ENCODE measurements at places on chromosomes 12 and 14.

- DNase-seq, result no peak
Measured at GRCh38 chr14:51684760-51685159, 33.0 kb downstream of the FRMD6 start.

- no peak for DNase-seq
Measured at GRCh38 chr14:68263563-68264259, 444.1 kb downstream of the RAD51B start.

DNA sequence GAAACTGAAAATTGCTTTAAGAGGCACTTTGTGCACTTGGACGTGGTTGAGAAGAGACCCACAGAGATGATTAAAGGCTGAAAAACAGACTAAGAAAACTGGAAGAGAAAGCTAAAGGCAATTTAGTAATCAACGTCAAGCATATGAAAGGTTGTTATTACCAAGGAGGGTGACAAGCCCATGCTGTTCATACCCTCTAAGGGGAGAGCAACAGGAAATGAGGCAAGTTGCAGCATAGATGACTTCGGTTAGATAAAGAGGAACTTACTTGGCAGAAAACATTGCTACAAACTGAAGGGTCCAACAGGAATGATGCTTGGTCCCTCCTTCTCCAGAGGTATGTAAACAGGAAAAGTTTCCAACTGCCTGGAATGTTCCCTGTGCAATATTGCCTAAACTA, 107.8 kb downstream of the DUSP6 start:
- DNase-seq, result no peak

DNA sequence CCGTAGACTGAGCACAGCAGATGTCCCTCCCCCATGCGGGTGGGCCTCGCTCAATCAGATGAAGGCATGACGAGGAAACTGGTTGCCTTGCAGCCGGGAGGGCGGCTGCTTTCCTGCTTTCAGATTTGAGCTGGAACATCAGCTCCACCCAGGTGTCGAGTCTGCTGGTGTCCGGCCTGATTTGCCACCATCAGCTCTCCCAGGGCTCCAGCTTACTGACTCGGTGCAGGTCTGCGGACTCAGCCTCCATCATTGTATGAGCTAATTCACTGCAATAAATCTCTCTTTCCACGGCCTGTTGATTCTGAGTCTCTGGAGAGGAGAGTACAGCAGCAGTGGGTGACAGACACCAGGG, 156.2 kb downstream of the KIF26A start:
- no peak for DNase-seq

DNA sequence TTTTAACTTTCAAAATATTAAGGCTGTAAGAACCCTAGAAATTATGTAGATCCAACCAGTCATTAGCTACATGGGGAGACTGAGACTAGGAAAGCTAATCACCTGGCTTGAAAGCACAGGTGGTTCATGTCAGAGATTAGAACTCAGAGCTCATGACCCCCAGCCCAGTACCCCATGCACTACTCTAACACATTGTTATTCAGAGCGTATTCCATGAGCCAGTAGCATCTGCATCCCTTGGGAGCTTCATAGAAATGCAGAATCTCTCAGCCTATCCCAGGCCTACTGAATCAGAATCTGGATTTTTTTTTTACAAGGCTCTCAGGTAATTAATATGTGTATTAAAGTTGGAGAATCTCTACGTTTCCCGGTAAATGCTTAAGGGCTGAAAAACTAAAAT, 161.7 kb downstream of the BTG1 start:
- DNase-seq, result no peak

DNA sequence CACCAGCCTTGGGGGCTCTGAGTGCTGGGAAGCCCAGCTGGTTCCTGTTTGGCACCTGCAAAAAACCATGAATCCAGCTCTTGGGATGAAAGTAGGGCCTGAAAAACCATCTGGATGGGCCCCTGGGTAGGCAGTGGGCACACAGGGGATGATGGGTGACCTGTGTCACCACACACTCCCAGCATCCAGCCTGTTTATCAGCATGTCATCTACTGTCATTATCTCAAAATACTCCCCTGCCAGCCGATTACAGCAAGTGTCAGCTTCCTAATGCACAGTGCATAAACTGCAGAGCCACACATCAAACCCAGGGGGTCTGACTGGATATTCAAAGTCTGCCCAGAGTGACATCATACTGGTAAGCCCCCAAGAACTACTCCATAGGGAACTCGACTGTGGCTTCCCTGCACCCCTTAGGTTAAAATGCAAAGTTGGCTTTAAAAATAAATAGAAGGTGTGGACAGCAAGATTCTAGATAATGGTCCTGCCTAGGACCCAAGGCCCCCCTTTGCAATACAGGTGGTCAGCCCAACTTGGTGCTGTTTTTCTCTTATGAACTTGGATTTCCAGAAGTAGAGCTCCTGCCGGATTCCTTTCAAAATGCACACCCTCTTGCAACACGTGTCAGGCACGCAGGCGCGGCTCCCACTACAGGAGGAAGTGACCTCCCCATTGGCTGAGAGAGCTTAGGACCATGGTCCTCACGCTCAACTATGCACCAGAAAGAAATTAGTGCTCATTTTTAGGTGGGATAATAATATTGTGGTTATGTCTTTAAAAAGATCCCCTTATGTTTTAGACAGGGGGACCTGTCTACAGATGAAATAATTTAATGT, 94.1 kb downstream of the GCH1 start:
- no peak for DNase-seq

DNA sequence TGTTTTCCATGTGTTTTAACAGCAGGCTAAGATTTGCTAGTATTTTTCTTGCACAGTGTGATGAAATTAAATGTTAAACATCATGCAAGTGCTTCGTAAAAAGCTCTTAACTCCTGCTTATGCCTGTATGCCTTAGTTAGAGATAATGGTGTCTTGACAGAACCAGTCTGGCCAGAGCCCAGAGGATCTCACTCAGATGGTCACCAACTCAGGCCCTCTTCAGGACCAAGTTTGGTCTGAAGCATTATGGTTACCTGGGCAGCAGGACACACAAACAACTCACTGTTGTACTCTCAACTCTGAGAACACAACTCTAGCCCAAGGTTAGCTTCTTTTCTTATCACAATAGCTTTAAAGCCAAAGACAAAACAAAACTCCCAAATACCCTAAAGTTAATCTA, 115.4 kb downstream of the KIF21A start:
- no peak for DNase-seq

GRCh38 chr14:56294128-56294527, 175.9 kb downstream of the PELI2 start:
- DNase-seq, result no peak

DNA sequence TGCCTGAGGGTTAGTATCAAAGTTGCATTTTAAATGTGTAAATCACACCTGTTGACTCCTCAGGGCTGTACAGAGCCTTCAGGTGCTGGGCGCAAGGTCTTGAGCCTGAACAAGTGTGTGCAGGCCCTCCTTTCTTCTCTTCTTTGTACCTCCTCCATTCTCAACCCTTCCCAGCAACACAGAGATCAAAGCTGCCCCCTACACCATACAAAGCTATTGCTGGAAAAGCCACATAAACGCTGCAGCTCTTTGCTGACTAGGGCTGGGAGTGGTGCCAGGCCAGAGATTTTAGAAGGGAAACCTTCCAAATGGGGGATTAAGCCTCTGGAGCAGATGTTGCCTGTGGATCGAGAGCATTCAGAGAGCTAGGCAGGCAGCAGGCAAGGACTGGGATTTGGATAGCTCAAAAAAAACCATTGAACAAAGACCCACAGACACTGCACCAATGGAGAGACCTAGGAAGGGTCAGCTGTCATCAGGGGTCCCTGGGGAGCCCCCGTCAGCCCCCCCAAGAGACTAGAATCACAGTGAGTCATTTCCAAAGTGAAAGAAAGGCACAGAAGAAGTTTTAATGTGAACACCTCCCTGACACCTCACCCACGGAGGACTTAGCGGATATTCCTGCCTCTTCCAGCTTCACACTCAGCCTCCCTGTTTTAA, 18.2 kb upstream of the SUSD6 start:
- no peak for DNase-seq

GRCh38 chr12:71599210-71599609, 64.4 kb downstream of the ZFC3H1 start:
- DNase-seq, result no peak

- no peak for DNase-seq
Measured at GRCh38 chr12:117875744-117876435, 92.9 kb downstream of the KSR2 start.

DNA sequence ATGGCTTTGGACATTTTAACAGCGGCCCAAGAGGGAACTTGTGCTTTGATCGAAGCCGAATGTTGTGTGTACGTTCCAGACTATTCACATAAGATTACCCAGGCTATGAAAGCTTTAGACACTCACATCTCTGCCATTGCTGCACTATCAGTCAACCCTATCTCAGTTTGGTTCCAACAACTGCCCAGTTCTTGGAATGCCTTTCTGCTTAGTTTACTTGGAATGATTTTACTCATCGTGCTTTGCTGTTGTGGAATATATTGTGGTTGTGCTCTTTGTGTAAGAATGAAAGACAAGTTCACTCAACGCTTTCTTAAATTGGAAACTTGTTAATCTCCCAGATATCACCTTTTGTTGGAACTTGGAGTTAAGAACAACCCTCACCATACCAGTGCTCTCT, 498.2 kb downstream of the GLT1D1 start:
- DNase-seq, result no peak

GRCh38 chr12:11397366-11397765, 2.0 kb upstream of the PRB2 start:
- DNase-seq, result no peak

- no peak for DNase-seq
Measured at GRCh38 chr14:24435192-24435810, 5.5 kb downstream of the KHNYN start.

DNA sequence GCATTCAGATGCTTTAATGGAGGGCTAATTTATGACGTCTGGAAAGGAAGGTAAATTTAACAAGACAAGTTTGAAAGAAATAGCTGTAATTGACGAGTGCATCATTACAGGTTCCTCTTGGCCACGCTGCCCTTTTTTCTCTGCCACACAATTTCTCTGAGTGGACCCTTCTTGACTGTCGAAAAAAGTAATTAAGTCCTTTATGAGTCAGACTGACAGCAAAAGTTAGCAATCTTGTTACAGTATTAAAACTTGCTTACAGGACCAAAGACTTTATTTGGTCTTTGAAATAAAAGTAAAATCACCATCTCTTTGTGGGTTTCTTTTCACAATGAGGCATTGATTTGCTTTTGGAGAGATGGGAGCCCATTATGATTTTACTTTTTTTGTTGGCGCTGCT, 42.6 kb downstream of the SAMD4A start:
- DNase-seq, result no peak

GRCh38 chr14:77318006-77318553, 2.6 kb downstream of the POMT2 start:
- DNase-seq, result no peak

DNA sequence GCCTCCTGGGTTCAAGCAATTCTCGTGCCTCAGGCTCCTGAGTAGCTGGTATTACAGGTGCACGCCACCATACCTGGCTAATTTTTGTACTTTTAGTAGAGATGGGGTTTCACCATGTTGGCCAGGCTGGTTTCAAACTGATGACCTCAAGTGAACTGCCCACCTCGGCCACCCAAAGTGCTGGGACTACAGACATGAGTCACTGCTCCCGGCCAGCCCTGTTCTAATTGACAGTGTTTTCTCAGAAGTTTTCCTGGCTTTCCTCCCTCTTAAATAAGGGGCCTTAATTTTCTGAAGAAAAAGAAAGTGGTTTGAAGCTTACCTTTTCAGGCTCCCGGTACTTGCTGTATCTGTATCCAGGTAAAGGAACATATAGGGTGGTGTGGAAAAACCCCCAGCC, 1.7 kb downstream of the HAL start:
- no peak for DNase-seq

DNA sequence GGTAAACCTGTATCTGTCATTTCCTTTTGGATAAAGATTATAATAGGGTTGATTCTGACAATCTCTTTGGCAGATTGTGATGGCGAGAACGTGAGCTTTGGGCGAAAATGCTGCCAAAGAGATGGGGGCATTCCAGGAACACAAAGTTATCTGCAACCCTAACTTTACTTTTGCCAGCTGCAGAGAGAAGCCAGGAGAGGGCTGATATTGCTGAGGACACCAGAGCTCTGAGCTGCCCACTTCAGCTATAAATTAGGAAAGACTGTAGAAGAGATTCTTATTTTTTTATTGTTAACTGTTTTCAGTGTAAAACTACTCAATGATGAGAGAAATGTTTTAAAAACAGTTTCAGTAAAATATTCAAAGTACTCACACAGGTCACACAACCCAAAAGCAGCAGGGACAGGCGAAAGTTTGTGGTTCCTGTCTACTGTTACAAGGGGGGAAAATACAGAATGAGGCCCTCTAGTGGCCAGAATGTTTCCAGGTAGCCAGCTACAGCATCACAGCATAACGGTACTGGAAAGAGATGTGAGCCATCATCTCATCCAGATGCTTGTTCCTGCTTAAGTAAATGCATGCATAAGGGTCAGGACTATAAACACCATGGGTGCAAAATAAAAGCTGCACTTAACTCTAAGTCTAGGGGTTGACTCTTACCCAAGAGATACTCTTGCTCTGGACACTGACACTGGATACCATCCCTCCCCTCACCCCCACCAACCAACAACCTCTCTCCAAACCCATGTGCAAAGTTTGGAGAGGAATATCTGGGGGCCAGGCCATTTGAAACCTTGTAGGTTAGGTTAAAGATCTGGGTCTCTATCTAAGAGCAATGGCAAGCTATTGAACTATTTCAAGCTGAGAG, 498.4 kb downstream of the RMST start:
- no peak for DNase-seq

DNA sequence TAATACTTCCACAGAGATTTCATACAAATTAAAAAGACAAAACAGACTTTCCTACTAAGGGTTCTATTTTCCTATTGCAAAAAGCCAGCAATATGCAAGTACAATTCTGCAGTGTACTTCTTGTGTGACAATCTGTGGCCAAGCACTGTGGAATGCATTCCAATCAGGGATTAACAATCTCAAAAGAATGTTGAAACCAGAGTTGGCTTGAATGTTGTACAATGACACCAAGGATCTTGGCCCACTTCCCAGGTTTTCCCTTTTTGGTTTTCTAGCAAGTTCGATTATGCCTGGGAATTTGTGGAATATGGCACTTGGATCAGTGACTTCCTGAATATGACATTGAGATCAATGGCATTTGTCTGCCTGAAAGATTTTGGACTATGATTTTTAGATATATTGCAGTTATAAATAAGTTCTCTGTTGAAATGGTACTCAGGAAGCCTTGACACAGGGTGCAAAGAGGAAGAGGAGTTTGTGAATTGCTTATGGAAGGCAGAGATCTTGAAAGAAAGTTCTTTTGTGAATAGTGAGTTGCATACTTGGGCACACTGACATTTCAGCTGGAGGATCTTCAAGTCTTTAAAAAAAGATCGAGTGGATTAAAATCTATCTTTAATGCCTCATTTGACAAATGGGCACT, 81.4 kb upstream of the FERMT2 start:
- DNase-seq, result no peak

- DNase-seq, result no peak
Measured at GRCh38 chr12:45944771-45945170, 45.6 kb downstream of the SCAF11 start.

DNA sequence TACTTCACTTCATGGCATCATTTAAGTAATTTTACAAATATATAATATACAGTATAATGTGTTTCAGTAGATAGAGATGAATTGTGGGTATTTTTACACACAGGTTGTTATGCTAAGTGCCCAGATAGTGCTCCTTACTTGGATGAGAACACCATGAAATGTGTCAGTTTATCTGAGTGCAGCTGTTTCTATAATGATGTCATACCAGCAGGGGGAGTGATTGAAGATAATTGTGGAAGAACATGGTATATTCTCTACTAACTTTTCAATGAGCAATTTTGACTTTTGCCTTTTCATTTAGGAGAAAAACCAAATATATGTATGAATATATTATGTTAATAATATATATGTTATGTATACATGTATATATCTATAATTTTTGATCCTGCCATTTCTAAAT, 221.6 kb downstream of the LRRK2 start:
- DNase-seq, result no peak

All from stimulated activated CD4-positive, alpha-beta T cell treated with anti-CD3 and anti-CD28 coated beads, TNF-alpha, amount 100 ng/mL, for 24 hours (primary cell).